Stimulated activated CD4-positive, alpha-beta T cell treated with anti-CD3 and anti-CD28 coated beads, Interleukin-2, amount 100 ng/mL, for 24 hours (primary cell): ENCODE measurements at places on chromosomes 3 and 15.

DNA sequence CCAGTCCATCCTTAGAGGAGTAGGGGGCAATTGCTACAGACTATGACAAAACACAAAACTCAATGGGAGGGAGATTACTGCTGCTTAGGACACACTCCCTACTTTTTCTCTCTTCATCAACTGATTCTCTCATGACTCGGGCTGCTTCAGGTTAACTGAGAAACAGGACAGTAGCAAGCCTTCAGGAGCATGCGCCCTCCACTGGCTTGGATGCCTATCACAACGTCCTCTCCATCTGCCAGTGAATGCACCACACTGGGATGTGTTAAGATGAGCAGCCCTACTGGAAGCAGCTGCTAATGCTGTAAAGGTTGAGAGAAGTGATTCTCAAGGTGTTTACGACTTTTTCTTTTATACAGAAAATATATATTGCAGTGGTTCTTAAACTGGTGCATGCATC lies 542.3 kb downstream of the EDEM1 start:
- DNase-seq, result no peak

DNA sequence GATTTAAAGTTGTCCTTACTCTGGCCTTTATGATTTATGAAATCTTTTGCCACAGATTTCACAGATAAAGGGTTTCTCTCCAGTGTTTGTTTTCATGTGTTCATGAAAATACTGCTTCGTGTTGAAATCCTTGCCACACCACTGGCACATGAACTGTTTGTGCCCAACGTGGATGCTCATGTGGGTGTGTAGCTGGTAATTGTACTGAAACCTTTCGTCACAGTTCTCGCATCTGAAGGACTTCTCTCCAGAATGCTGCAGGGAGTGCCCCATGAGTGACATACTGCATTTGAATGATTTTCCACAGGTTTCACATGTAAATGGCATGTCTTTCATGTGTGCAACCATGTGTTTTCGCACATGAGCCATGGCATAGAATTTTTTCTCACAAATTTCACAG lies 111.9 kb downstream of the DOCK3 start:
- no peak for DNase-seq

- DNase-seq, result no peak
Measured at GRCh38 chr3:128293930-128294329, 140.6 kb downstream of the EEFSEC start.

DNA sequence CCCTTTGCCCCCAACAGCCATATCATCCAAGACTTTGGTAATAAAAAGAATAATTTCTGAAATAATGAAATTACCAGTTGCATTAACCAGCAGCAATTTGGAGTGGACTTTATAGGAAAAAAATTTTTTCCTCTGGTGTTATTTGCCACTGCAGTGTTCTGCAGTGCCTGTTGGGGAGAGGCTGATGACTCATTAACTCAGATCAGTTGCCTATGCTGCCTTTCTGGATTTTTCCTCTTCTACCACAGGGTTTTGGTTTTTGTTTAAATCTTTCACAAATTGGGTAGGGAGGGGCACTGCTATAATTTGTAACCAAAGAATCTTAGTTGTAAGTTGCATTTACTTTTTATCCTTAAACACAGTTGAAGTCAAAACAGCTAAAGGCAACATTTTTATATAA lies 22.7 kb downstream of the ATP6V1A start:
- DNase-seq, result no peak

- no peak for DNase-seq
Measured at GRCh38 chr15:99158626-99159412, 53.9 kb downstream of the SYNM start.
